T-helper 9 cell (primary cell): ENCODE measurements at places on chromosomes 1 and 21.

- DNase-seq = no peak
These were observed 382.1 kb downstream of the PTPRC start for GRCh38 chr1:199020904-199021303.

DNA sequence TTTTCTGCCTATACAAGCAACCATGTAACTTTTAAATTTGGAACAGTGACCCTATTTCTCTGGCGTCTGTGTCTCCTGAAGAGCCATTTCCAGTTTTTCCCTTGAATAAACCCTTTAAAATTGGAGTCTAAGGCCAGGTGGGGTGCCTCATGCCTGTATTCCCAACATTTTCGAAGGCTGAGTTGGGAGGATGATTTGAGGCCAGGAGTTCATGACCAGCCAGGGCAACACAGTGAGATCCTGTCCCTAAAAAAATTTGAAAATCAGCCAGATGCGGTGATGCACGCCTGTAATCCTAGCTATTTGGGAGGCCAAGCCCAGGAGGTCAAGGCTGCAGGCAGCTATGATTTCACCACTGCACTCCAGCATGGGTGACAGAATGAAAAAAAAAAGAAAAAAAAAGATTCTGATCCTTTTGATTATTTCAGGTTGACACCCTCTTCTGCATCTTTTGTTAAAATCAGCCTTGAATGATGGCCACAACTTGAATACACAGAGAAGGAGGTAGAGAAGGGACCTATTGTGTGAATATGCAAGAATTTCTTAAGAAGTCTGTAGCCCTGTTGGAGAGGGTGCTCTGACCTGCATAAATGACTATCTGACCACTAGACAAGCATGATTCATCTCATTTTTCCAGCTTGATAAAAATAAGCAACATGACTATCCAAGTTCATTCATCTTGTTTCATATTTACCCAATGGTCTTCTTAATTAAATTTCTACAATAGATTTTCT is 40.2 kb upstream of the PARP1 start:
- DNase-seq = no peak

- DNase-seq = no peak
These were observed 84.3 kb upstream of the SPATA6 start for GRCh38 chr1:48556186-48556850.

DNA sequence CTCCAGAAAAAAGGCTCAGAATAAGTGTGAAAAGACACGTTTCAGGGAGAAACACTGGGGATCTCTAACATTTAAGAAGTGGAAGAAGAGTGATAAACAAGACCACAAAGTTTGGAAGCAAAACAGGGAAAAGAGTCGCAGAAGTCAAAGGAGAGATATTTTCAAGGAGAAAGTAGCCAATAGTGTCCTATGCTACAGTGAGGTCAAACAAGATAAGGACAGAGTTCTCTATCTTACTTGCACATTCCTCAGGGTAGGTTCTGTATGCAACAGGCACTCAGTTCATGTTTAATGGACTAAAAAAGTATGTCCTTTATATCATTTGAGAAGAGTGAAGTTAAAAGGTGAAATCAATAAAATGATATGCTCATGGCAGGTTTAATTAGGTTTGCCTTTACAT is 13.8 kb upstream of the EDEM3 start:
- DNase-seq = no peak

- no peak for DNase-seq
These were observed 124.9 kb downstream of the CAPN8 start for GRCh38 chr1:223540485-223541106.

GRCh38 chr1:42152119-42152518 is 1.1 kb upstream of the GUCA2B start:
- no peak for DNase-seq

- DNase-seq = no peak
These were observed 88.9 kb downstream of the PIK3R3 start for GRCh38 chr1:46043458-46044017.

DNA sequence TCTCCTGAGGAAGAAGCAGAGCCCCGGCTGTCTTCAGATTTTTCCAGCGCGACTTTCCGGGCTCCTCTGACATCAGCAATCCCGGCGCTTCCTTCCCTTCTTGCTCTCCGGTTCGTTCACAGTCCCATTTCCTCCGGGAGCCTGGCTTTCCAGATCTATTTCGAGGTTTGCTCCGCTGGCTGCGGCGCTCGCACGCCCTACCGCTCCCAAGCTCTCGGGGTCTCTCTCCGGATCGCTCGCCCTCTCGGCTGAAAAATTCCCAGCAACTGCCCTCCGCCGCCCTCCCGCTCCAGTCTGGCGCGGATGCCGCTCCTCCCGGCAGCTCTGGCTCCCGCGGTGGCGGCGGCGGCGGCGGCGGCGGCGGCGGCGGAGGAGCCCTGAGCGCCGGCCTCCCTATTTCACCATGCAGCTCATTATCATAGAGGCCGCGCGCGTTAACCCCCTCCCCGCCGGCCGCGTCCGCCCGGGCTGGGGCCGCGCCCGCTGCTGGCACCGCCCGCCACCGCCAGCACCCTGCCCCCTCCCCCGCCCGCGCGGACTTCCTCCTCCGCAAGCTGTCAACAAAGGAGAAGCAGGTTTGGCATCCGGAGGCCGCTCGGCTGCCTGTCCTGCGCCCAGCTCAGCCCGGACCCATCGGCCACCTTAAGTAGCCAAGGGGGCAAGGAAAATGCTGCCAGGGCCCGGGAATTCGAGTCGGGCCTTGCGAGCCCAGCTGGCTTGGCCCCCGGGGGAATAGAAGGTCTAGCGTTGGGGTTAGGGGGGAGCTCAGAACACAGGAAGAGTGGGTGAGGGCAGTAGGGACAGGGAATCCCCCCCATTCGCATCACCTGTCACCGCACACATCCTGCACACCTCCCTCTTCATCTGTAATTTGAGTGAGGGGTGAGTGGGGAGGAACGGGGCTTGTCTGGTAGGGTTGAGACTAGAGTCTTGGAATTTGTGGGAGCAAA is at the start of gene PLXNA2:
PLXNA2 (minus strand) TSS at position 418 of the 950 bp plus-strand sequence. CDS start 26,462 bp downstream, outside the sequence.
- DNase-seq = peak; percentile 46

DNA sequence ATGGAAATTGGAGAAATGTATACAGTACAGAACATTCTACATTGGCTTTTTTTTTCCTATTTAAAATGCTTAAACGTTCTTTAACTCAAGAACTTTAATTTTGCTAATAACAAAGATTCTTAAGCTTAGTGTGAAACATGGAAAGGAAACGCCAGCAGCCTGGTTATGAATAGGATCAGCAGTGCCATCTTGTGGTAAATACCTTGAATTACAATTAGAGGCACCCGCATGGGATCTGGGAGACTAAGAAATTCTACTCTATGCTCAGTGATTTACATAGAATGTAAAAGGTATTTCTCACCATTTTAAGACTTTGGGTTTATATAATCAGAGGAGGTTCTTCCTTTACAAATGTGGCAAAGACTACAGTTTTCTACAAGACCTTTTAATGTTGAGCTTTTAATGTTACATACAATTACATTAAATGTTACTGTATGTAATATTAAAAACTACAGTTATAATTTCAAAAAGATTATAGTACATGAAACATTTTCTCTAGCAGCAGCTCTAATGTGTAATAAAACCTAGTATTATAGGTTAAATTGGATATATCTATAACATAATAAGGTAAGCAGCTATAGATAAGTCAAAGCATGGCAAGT is 32.1 kb upstream of the APOBEC4 start:
- DNase-seq = no peak

DNA sequence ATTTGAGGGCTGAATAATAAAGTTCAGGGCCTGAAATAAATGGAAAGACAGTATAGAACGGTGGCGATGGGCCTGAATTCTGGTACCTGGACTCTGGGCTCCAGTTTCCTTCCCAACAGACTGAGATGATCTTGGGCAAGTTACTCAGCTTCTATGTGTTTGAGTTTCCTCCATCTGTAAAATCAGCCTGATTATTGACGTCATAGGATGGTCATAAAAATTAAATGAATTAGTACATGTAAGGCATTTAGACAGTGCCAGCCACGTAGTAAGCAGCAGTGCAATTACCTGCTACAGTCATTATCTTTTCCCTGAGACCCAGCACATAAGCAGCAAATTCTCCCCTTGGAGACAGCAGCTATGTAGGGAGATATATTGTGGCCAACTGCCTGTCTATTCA is 260.9 kb downstream of the NTNG1 start:
- DNase-seq = no peak

DNA sequence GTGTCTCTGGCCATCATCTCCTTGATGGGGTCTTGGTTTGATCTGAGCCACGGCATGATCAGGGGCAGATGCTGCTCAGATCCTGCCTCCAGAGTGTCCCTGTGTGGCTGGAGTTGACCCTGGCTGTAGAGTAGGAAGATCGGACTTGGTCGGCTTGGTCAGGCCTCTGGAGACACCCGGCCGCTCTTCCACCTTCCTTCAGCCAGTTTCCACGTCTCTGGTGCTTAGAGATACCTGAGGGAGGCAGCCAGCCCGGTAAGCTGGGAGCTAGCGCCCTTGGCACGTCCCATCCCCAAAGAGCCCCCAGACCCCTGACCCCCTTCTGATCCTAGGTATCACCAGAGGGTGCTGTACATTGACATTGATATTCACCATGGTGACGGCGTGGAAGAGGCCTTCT is 8.8 kb downstream of the MARCKSL1 start:
- DNase-seq = no peak

DNA sequence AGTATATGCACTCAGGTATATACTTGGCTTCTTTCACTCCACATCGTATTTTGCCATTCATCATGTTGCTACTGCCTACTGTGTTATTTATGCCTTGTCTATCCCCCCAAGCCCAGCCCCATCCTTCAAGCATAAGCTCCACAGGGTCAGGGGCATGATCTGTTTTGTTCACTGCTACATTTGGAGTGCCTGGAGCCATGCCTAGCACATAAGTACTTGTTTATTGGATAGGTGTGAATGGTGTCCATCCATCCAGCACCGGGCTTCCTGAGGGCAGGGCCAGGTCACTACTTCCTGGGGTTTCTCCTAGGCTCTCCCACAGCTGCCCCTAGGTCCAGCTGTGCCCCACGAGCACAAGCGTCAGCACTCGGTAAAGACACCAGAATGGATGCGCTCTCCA is 289.0 kb upstream of the VAMP3 start:
- no peak for DNase-seq

DNA sequence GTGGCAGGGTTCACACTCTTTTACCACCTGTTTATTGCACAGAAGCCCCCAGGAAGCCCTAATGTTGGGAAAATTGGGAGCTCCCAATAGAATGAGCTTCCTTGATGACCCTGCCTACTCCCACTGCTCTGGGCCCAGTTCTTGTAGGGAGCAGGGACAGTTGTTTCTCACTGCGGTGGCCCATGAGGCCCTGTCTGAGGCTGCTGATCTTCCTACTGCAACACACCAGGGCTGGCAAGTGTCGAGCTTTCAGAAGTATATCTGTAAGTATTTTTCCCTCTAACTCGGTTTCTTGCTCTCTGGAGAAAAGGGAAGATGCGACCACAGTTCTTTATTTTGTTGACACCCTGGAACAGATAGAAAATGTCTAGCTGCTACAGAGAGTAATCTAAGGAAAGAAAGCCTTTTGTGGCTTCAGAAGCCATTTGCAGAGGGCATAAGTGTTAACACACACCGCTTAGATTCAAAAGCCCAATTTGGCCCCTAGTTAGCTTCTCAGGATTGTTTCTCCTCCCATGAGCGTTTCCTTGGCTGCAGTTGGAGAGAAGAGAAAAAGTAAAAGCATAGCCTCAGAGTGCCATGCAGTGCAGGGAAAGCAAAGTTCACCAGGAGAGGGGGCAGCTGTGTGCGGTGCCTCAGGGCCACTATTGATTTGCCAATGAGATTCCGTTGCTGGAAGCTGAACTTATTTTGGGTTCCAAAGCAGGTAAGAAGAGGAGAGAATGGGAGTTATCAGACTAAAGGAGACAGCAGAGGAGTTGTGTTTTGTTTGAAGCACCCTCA is 102.6 kb downstream of the SELENOF start:
- no peak for DNase-seq
